Esophagus squamous epithelium (tissue), 5 donors: ENCODE measurements at places on chromosomes 6 and 20.

DNA sequence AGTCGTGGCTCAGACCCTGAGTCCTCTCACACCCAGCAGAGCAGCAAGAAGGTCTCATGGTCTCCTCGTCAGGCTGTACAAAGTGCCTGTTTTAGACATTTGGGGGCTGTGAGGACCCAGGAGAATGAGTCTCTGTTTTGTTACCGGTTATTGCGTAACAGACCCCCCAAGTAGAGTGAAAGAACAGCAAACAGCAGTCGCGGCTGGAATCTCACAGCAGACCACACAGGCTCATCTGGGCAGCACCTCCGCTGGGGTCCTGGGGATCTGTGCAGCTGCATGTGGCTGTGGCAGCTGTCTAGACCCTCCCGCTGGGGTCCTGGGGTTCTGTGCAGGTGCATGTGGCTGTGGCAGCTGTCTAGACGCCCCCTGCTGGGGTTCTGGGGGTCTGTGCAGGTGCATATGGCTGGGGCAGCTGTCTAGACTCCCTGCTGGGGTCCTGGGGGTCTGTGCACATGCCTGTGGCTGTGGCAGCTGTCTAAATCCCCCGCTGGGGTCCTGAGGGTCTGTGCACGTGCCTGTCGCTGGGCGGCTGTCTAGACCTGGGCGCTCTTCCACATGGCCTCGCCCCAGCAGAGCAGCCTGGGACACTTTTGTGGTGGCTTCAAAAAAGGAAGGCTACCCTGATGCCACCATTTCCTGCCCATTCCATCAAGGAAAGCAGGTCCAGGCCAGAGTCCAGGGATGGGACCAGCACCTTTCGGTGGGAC, 24.7 kb downstream of the ENTPD6 start:
- DNase-seq: no peak

- no peak for DNase-seq
Measured at GRCh38 chr6:144710207-144710606, 425.1 kb downstream of the UTRN start.

- DNase-seq: no peak
Measured at GRCh38 chr6:40391086-40391485, 196.1 kb downstream of the LRFN2 start.

- DNase-seq: no peak
Measured at GRCh38 chr20:47346172-47346571, 10.3 kb downstream of the ZMYND8 start.

GRCh38 chr6:27333642-27334040, 21.6 kb upstream of the POM121L2 start:
- DNase-seq: no peak

- no peak for DNase-seq
Measured at GRCh38 chr6:157548635-157549467, 167.9 kb downstream of the ZDHHC14 start.

GRCh38 chr6:24721461-24722215, 2.7 kb upstream of the C6orf62 start:
- DNase-seq: peak; percentile 87

- DNase-seq: no peak
Measured at GRCh38 chr6:26033941-26034354, 53.3 kb upstream of the HFE start.

- DNase-seq: no peak
Measured at GRCh38 chr6:11224252-11224965, 8.1 kb downstream of the NEDD9 start.

DNA sequence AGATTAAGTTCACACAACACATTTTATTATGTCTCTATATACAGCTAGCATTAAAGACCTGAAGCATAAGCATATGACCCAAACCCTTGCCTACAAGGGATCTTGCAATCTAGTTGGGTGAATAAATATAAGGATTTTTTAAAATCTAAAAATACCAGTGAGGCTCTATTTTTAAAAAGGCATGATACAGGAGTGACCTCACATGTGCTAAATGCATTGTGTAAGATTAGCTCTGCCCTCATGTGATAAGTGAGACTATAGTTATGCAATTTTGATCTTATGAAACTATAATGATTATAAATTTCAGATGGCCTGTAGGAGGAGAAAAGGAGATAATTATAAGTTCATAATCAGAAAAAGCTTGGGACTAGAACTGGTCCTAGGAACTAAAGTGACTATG, 451.0 kb upstream of the MAN1A1 start:
- no peak for DNase-seq

GRCh38 chr6:149064001-149064659, 253.4 kb upstream of the TAB2 start:
- DNase-seq: no peak

GRCh38 chr6:42294759-42295158, 77.1 kb upstream of the MRPS10 start:
- DNase-seq: no peak

GRCh38 chr6:124964764-124965105, 2.5 kb downstream of the RNF217 start:
- DNase-seq: no peak

DNA sequence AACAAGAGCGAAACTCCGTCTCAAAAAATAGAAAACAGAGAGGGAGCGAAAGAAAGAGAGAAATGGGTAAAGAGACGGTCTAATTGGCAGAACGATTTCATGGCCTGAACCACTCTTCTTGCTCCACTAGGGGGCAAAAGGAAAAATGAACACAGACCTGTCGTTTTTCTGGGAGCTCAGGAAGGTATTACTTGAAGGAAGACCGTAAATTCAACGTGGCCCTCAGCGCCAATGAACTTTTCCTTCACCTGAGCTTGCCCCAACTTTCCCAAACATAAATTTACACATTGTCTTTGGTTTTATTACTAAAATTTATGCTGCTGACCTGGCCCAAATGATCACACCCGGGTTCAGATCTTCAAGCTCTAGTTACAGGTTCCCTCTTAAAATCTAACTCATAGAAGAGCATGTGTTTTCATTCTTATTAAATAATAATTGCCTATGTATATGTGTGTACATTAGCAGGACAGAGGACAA, 67.3 kb downstream of the ATP9A start:
- no peak for DNase-seq

DNA sequence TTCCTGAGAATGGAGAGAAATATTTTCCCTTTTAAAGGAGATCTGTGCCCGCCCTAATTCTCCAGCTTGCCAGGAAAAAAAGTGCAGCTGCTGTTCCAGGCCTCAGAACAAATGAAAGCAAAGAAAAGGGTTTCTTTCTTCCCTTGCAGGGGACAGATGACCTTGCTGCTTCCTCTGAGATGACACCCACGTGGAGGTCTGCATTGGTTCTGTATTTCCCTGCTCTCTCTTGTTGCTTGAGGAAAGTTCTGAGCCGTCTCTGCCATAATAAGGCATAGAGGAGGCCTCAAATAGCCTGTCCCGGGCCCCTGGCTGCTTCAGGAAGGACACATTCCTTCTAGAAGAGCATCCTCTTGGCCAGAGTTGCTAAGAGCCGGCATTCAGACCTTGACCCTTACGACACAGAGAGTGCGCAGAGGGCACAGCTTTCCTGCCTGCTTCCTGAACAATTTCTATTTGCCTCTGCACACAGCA, 501.8 kb upstream of the SULF2 start:
- no peak for DNase-seq
